ENCODE measurements at places on chromosomes 3 and 15. TPM values are rescaled to one million over a fixed set of nuclear protein-coding genes. Genes with fewer than 3 reads are reported as not detected.

GRCh38 chr3:52423173-52423572 lies 21.7 kb downstream of the SEMA3G start:
- DNase-seq, result no peak
- no peaks in the 10 kb centered on the region for H3K27me3 ChIP-seq
- H3K4me3 ChIP-seq, result no peak overlapping the region
- H3K36me3 ChIP-seq, result no peaks in the 10 kb centered on the region
- H3K27ac ChIP-seq, result no peak overlapping the region

DNA sequence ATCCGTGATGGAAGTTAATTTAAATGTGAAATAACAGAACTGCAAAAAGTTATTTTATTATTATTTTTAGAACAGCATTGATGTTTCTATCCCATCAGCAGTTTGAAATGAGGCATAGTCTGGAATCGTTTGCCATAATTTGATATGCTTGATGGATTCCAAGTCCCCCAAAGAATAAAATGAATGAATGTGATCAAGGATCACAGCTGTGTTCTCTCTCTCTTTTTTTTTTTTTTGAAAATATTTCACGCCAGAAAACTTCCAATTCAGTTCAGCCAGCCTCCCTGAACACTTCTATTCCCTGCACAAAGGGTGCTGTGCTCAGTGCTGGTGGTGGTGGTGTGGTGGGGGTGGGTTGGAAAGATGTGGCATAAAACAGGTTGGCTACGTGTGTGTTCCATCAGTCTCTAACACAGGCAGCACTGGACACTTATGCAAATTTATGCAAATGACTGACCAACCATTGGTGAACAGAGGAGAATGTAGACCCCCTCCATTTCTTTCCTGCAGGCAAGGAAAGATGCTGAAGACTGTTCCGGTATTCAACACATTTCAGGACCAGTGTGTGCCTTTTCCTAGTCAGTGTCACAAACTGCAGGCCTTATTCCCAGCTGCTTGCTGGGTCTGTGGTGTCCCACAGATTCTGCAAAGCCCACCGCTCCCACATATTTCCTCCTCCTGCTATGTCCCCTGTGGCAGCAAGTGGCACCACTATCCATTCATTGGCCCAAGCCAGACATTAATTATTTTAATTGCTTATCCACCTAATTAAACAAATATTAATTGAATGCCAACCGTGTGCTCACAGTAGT lies 10.6 kb downstream of the ARNT2 start:
- no peak overlapping the region for H3K4me3 ChIP-seq
- H3K4me1 ChIP-seq, result no peaks in the 10 kb centered on the region
- H3K36me3 ChIP-seq, result no peaks in the 10 kb centered on the region
- no peak for DNase-seq
- H3K27ac ChIP-seq, result no peak overlapping the region

The THUMPD3 gene
- total RNA-seq, result 5.4 TPM

The SLC28A2 gene
- total RNA-seq, result 0.37 TPM

- H3K27me3 ChIP-seq, result no peaks in the 10 kb centered on the region
- DNase-seq, result no peak
- H3K27ac ChIP-seq, result no peak overlapping the region
- peaks cover 2% of the 10 kb centered on the region for H3K36me3 ChIP-seq
- no peak overlapping the region for H3K4me3 ChIP-seq
Measured at GRCh38 chr3:130702985-130703384, 43.6 kb downstream of the PIK3R4 start.

The SLC35A5 gene
- 11.6 TPM for total RNA-seq

DNA sequence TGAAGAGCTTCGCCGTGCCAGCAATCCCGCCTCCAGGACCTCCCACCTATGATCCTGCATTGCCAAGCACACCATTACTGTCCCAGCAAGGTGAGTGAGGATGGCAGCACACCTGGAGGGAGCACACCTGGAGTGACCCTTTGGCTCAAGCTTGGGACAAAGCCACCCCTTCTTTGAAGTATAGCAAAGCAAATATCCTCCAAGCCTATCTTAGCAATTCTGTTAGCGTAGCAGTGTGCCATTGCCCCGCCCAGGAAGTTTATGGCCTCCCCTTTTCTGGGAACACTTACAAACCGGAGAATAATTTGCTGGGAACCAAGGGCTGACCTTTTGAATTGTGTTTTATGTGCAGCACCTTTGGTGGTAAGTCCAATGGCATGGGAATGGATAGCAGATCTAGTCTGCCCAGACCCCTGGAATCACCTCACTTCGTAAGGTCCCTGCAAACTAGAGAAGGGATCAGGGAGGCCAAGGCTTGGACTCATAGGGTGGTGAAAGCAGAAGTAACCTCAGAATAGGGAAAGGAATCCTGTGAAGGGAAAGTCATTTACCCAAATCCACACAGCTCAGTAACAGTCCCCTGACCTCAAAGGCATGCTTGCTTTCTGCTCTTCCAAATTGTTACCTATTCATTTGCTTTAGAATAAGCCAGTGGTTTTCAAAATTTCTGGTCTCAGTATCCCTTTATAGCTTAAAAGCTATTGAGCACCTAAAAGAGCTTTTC lies 70.1 kb downstream of the HCN4 start:
- H3K27ac ChIP-seq, result no peak overlapping the region
- H3K4me1 ChIP-seq, result no peaks in the 10 kb centered on the region
- H3K27me3 ChIP-seq, result no peaks in the 10 kb centered on the region
- peaks cover 41% of the 10 kb centered on the region for H3K36me3 ChIP-seq
- no peak for DNase-seq
- no peak overlapping the region for H3K4me3 ChIP-seq

The PEX11A gene
- total RNA-seq, result 113 TPM

The TM4SF18 gene
- not detected for total RNA-seq

The TRH gene
- total RNA-seq, result not detected

GRCh38 chr3:4828279-4829030 lies 150.8 kb upstream of the BHLHE40 start:
- peak overlapping the region; percentile 84 for H3K27ac ChIP-seq
- peaks cover 41% of the 10 kb centered on the region for H3K4me1 ChIP-seq
- H3K27me3 ChIP-seq, result no peaks in the 10 kb centered on the region
- no peaks in the 10 kb centered on the region for H3K36me3 ChIP-seq
- DNase-seq, result no peak

DNA sequence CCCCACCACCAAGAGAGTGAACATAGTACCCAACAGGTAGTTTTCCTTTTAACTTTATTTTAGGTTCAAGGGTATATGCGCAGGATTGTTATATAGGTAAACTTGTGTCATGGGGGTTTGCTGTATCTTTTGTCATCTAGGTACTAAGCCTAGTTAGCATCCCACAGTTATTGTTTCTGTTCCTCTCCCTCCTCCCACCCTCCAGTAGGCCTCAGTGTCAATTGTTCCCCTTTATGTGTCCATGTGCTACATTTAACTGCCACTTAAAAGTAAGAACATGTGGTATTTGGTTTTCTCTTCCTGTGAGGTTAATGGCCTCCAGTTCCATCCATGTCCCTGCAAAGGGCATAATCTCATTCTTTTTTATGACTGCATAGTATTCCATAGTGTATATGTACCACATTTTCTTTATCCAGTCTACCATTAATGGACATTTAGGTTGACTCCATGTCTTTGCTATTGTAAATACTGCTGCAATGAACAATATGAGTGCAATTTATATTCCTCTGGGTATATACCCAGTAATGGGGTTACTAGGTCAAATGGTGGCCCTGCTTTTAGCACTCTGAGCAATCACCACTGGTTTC lies 66.2 kb downstream of the ST3GAL6 start:
- H3K27me3 ChIP-seq, result no peaks in the 10 kb centered on the region
- H3K36me3 ChIP-seq, result no peaks in the 10 kb centered on the region
- H3K4me3 ChIP-seq, result no peak overlapping the region
- H3K4me1 ChIP-seq, result no peaks in the 10 kb centered on the region

The ARNT2 gene
- total RNA-seq, result not detected

DNA sequence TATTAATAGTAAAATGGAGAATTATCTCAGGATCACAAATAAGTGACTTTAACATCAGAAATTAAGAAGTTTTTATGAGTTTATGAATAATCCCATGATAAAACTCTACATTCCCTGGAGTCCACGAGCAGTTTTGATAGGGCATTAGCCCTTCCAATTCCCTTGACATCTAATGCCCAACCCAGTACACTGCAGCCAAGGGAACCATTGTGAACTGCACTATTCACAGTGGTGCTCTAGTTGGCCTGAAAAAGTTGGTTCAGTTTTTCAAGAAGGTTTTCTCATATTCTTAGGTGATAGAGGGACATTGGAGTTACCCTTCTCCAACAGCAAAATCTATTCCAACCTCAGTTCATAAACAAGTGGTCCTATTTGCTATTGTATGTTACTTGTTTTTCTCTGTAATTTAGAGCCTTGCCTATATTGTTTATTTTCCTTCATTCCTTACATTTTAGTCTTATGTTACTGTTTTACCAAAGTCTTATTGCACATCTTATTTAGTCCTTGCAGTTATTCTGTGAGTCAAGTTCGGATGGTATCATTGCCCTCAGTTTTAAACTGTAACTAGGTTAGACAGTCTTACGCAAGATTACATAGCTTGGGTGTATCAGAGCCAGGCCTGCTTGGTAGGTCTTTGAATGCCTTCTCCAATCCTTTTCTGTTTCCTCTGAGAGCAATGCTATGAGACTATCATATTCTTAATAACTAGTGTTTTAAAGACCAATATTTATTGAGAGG lies 57.9 kb upstream of the SAMMSON start:
- H3K36me3 ChIP-seq, result no peaks in the 10 kb centered on the region
- DNase-seq, result no peak
- no peaks in the 10 kb centered on the region for H3K27me3 ChIP-seq
- no peak overlapping the region for H3K27ac ChIP-seq
- H3K4me1 ChIP-seq, result no peaks in the 10 kb centered on the region

DNA sequence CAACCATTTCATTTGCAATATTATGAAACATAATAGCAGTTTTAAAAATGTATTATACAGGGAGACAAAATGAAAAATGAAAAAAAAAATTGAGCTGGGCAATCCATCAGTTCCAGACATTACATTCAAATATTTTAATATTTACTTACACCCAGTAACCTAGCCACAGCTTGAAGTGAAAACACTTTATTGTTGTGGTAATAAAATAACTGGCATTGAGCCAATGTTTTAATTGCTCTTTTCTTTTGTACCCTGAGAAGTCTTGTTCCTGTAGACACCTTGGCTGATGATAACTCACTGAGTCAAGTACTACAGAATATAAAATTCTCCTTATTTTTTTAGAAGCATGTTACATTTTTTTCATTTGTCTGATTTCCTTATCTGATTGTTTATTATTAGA lies 180.6 kb downstream of the ROBO1 start:
- no peaks in the 10 kb centered on the region for H3K4me1 ChIP-seq
- DNase-seq, result no peak
- H3K27me3 ChIP-seq, result no peaks in the 10 kb centered on the region
- H3K27ac ChIP-seq, result no peak overlapping the region

DNA sequence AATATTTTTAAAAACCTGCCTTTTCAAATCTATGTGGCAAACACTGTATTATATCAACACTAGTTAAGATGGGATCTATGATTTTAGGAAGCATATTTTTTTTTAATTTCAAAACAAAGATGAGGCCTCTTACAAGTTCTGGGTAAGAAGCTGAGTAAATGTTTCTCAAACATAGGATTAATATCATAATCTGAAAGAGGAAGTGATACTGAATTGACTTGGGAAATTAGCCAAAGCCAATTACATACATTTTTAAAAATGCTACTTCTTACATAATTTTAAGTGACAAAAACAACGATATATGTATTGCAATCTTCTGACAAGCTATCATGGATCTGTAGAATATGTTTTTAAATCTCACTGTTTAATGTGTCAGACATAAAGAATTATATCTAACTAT lies 135.1 kb upstream of the UBP1 start:
- peaks cover 13% of the 10 kb centered on the region for H3K36me3 ChIP-seq
- H3K4me1 ChIP-seq, result no peaks in the 10 kb centered on the region
- DNase-seq, result no peak
- H3K27me3 ChIP-seq, result no peaks in the 10 kb centered on the region

DNA sequence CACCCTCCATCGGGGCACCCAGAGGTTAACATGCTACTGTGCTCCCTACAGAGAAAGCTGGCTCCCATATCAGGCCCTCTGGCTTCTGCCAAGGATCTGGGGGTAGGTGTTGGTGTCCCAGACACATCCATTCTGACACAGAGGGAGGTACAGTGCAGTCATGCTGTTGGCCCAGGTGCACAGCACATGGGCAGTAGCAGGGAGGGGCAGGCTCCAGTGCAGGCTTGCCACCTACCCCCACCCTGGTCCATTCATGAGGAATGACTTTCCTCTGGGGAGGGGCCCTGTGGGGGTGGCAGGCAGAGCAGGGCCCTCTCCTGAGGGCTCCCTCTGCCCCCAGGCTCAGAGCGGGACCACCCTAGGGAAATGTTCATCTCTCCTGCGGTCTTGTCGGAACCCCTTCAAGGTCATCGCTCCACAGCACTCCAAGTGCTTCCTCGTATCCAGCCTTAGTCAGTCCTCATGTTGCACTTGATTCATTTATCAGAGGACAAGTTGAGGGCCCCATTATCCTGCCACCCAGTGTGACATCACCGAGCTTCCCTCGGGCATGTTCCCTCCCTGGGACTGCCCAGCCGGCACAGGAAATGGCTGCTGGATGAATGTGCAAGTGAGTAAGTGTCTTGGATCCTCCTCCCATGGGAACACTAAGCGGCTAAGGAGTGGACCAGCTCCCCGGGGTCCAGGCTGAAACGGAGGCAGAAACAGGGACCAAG lies 10.0 kb downstream of the DUSP7 start:
- no peak for DNase-seq
- no peak overlapping the region for H3K4me3 ChIP-seq
- H3K27ac ChIP-seq, result no peak overlapping the region
- H3K36me3 ChIP-seq, result no peaks in the 10 kb centered on the region
- H3K27me3 ChIP-seq, result no peaks in the 10 kb centered on the region

DNA sequence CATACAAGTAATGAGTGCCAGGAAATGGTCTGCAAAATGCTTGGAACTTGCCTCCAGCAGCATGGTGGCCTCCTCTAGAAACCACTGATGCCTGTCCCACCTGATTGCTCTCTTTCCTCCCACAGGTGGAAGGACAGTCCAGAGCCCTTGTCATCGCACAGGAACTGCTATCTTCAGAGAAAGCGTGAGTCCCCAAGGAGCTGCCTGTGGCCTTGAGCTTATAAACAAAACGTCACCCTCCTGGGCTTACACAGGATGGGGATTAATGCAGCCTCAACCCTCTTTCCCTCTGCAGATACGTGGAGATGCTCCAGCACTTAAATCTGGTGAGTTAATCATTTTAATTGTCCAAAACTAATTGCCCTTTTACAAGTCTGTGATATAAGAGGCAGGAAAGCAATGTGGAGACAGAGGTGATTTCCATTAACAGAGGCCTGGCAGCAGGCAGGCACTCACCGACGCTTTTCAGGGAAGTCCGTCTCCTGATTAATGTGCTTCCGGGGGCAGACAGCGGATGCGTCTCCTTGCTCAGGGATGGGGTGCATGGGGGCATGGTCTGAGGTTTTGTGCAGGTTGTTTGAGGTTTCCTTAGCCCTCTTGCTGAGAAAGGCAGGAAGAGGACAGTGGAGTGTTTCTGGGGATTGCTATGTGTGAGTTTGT lies 61.8 kb downstream of the FGD5 start:
- no peak overlapping the region for H3K4me3 ChIP-seq
- H3K27me3 ChIP-seq, result no peaks in the 10 kb centered on the region
- H3K4me1 ChIP-seq, result peaks cover 7% of the 10 kb centered on the region
- H3K36me3 ChIP-seq, result no peaks in the 10 kb centered on the region
- no peak overlapping the region for H3K27ac ChIP-seq

The ITIH3 gene
- total RNA-seq, result 0.27 TPM

GRCh38 chr3:168292296-168292695 lies 196.6 kb upstream of the GOLIM4 start:
- DNase-seq, result no peak
- no peaks in the 10 kb centered on the region for H3K4me1 ChIP-seq
- no peak overlapping the region for H3K27ac ChIP-seq
